ENCODE measurements at places on chromosomes 5 and 9. TPM values are rescaled to one million over a fixed set of nuclear protein-coding genes. Genes with fewer than 3 reads are reported as not detected.

Gene ZER1
- total RNA-seq, result 25.2 TPM

Gene SLC6A19
- not detected for total RNA-seq

Gene NR4A3
- 0.24 TPM for total RNA-seq

Gene MLLT3
- 121 TPM for total RNA-seq

Gene ZNF883
- total RNA-seq, result 0.55 TPM

Gene ARHGEF28
- total RNA-seq, result not detected

Gene AFAP1L1
- not detected for total RNA-seq

Gene SOX30
- 0.12 TPM for total RNA-seq

Gene PRDM9
- not detected for total RNA-seq

Gene CDK5RAP2
- 83.7 TPM for total RNA-seq

Gene ARSI
- total RNA-seq, result not detected

Gene CDX1
- total RNA-seq, result not detected

Gene APBA1
- 0.35 TPM for total RNA-seq

Gene GABRA1
- not detected for total RNA-seq

Gene MEIKIN
- total RNA-seq, result 1.2 TPM

Gene BTNL9
- total RNA-seq, result not detected

Gene ENTPD8
- total RNA-seq, result not detected

Gene RXFP3
- total RNA-seq, result not detected

Gene ASPN
- total RNA-seq, result not detected

Gene RACK1
- total RNA-seq, result 2,645 TPM

Gene PCDHB6
- not detected for total RNA-seq

Gene BTNL8
- total RNA-seq, result not detected

Gene PCDHB2
- 0.17 TPM for total RNA-seq

Gene ZNF484
- total RNA-seq, result 12.1 TPM

Gene RAD17
- total RNA-seq, result 22.5 TPM

Gene GFM2
- total RNA-seq, result 17.3 TPM

Gene ARHGEF37
- 0.28 TPM for total RNA-seq
